Fibroblast of upper back skin (primary cell): ENCODE measurements at places on chromosomes 11 and 22.
A peak's percentile ranks its signal among the peaks of the same experiment; 100 is the strongest.

DNA sequence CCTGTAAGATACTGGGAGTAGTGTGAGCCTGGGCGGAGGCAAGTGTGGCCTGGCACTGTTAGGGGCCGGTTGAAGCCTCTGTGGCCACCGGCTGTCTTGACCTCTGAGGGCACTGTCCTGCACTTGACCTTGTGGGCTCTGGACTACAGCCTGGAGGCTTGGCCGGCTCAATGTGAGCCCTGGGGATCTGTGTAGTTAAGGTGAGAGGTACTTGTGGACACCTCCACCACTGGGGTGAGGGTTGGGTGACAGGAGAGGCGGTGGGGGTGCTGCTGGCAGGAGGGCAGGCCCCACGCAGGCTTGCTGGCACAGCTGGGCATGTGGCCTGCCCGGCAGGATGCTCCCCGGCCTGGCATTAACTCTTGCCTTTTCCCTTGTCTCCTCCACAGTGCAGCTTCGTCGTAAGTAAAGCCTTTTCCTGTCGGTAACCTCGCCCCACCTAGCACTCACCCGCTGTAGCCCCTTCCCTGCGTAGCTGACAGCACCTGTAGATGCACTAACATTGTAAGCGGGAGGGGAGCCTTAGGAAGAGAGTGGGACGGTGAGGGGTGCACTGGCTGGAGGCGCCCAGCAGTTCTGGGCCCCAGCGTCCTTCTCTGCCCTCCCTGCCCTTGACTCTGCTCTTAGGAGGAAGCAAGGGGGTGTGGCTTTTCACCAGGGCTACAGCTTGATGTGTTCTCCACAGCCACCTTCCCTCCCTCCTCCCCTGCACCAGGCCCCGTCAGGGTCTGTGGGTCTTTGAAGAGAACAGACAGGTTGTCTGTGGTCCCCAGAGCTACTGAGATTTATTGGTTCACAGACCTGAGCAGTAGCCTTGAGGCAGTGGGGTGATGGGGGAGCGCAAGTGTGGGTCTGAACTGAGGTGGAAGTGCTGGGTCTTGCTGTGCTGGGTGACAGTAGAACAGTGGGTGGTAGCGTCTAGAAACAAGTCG, 17.6 kb downstream of the INCENP start:
- DNase-seq = no peak

DNA sequence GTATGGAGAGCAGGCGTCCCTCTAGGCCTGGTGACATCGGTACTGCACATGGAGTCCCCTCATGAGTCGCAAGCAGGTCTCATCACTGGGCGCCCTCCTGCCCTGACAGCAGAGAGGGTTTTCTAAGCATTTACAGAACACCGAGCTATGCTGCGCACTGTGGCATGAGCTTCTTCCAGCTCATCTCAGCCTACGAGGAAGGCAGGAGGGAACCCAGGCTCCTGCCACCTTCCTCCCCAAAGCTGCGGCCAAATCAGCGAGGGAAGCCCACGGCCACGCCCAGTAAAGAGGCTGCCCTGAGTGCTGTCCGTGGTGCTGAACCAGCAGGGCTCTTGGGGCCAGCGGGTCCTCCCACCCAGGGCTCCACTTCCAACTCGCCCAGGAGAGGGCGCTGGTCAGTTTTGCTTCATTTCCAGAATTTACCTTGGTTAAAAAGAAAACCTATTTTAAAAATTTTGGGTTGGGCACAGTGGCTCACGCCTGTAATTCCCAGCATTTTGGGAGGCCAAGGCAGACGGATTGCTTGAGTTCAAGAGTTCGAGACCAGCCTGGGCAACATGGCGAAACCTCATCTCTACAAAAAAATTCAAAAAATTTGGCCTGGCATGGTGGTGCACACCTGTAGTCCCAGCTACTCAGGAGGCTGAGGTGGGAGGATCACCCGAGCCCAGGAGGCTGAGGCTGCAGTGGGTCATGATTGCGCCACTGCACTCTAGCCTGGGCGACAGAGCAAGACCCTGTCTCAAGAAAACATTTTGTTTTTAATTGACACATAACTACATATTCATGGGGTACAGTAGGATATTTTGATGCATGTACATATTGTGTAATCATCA, 34.2 kb downstream of the PHF21B start:
- DNase-seq = peak; percentile 81

DNA sequence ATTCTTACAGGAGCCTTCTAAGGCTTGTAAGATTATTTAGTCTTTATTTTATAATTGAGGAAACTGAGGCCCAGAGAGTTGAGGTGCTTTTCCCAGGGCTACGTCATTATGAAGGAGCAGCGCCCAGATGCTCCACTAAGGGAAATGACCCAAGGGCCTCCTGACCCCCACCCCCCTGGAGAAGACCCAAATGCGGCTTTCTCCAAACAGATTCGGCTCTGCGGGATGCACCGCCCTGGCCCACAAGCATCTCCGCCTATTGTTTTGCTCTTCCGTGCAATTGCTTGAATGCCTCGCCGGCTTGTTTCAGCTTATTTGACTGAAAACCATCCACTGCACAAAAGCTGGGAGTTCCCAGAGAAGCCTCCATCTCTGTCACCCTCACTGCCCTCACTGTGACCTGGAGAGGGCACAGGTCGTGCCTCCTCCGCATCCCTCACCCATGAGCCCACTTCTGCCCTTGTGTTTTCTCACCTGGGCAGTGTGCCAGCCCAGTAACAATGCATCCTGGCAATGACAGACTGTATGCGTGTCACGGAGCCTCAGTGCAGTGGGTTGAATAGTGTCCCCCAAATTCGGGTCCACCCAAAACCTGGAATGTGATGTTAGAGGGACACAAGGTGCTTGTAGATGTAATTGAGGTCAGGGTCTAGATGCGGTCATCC, 790.2 kb downstream of the TBC1D22A start:
- no peak for DNase-seq

DNA sequence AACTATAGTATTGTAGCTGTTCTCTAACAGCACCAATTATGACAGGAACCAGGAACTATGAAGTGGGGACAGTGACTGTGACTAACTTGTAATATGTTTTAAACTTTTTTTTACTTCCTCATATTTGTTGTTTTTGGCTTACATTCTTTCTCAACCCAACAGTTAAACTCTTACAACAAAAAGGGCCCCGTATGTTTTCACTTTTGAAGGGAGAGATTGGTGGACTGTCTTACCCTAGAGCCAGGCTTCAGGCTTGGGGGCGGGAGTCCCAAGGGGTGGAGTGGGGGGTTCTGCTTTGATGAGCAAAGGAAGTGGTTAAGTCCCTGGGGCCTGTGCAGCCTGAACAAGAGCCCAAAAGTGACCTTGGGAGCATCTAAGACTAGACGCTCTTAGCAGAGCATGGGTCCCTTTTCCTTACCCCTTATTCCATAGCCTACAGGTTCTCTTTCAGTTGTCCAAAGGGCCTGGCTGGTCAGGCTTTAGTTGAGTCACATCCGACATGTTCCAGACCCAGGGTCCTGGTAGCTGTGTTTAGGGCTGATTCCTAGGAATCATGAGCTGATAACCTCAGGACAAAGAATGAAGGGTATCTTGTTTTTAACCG, 38.8 kb downstream of the STIM1 start:
- DNase-seq = peak; percentile 36

GRCh38 chr22:42035256-42035655, 35.4 kb downstream of the NAGA start:
- no peak for DNase-seq

DNA sequence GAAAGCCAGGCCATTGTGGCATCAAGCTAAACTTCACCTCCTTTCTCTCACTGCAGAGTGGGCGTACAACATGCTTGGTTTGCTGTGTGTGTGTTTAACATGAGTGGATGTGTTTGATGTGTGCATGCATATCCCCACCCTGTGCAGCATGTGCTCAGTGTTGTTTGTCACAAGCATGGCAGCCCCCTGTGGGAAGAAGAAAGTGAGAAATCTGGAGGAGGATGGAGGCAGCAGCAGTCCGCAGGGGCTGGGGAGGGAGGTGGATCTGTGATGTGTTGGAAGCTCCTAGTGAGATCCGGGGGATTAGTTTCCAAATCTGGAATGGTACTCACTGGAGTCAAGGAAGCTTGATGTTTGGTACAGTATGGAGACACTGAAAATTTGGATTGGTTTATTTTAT, 24.1 kb upstream of the CCDC134 start:
- no peak for DNase-seq

DNA sequence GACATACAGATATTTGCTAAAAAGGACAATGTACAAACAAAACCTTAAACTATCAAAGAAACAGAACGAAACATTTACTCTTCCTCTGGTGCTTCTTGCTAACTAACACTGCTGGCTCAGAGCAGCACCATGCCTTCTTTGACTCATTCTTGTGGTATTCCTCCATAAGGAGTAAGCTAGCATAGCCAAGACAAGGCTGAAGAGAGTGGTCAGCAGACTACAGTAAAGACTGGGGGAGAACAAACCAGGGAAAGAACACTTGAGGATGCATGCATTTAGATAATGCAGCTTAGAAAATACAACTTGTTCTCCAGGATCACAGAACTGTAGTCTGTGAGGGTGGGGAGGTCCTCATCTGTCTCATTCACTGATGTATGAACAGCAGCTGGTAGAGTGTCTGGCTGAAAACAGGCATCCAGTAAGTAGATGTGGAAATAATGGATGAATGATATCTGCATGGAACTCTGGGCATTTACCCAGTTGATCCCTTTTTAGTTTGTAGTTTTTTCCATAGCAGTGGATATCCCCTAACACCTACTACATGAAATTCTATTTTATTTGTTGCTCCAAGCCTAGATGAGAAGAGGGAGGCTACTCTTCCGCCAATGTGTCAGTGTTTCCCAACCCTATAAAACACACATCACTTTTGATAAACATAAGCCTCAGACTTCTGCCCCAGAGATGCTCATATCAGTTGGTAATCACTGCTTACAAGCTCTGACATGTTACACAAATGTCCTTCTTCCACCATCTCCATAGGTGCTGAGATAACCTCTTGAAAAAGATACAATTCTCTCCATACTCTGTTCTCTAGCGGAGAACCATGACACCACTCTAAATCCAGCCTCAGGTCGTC, 7.3 kb downstream of the SNX19 start:
- DNase-seq = peak; percentile 79

- DNase-seq = no peak
Observed at GRCh38 chr22:27385261-27385998, 416.1 kb downstream of the MN1 start.

GRCh38 chr11:76810151-76810853, 27.1 kb downstream of the TSKU start:
- peak; percentile 20 for DNase-seq

DNA sequence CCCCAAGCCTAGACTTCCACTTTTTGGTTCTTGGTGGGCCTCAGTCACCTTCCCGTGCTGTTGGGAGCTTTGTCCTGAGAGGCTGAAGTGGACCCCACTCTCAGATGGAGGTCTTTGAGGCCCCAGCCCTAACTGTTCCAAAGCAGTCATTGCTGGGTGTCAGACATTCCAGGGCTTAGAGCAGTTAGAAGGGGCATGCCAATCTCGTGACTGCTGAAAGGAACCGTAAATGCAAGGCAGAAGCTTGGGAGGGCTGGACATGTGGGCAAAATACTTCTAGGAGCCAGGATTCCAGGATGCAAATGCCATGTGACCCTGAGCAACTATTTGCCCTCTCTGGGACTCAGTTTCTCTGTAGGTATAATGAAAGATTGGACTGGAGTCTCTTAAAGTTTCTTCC, 118.8 kb upstream of the CRYBB3 start:
- DNase-seq = no peak

DNA sequence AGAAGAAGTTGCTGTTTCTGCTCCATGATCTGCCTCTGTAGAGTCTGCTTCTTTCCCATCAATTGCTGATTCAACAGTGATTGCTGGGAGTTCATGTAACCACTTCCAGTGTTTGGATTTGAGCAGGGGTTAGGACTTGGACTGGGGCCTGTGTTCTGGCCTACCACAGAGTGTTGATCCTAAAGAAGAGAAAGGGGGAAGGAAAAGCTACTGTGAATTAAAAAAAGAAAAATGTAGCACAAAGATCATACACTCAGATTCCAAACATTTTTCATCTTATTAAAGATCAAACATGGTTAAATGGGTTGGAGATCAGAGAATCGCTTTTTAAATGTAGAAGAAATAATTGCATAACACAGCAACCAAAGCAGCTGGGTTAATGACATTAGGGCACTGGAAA, 67.6 kb upstream of the MTMR2 start:
- peak; percentile 82 for DNase-seq

- DNase-seq = no peak
Observed at GRCh38 chr11:45319077-45319476, 32.9 kb upstream of the SYT13 start.

DNA sequence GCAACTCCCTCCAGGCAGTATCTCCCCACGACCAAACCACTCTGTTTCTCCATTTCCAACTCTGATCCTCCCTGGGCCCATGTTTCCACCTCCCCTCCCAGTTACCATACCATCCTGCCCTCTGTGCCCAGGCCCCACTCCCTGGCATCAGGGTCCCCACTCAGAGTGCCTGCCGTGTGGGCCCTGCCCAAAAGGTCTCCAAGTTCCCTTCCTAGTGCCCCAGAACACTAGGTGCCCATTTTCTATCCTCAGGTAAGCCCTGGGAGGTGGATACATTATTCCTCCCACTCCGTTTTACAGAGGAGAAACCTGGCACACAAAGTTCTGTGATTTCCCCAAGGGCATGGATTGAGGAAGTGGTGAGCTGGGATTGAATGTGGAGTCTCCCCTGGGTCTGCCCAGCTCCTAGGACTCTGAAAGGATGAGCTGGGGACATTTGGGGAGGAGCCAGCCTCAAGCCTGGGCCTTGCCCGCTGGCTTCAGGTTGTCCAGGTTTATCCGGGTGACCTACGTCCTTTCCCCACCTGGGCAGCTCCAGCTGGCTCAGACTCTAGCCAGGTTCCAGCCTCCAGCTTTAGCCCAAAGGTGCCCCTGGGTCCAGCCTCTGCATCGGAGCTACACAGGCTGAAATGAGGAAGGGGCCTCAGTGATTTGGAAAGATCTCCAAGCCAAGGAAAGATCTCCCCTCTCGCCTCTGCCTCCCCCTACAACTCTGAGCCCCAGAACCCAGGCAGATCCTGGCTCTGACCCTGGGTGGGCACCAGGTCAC, 2.2 kb upstream of the GSTT4 start:
- DNase-seq = no peak

DNA sequence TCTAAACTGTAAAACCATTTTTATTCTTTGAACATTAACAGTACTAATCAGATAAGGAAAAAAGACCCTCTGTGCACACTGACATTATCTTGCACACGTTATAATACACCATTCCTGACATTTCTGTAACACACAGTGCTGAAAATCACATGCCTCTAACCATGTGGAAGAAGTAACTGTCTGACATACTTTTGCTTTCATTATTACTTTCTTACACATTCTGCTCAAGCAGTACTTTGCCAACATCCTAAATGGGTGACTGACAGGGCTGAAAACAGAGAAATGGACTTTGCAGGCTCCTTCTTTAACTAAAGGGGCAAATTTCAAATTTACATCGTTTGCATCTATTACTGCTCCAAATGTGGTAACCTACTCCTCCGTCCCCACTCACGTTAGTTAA, 22.8 kb upstream of the TP53AIP1 start:
- no peak for DNase-seq

- peak; percentile 95 for DNase-seq
Observed at GRCh38 chr11:8717876-8718753, 35.5 kb downstream of the RPL27A start.

GRCh38 chr22:48496226-48496845, 1331.3 kb downstream of the BRD1 start:
- DNase-seq = no peak

GRCh38 chr22:43955883-43956782, 891 bp downstream of the SAMM50 start:
- DNase-seq = no peak
